Daoy (cell line): ENCODE measurements at places on chromosomes 1 and 21. TPM values are rescaled to one million over a fixed set of nuclear protein-coding genes. Genes with fewer than 3 reads are reported as not detected.

The CR1L gene
- total RNA-seq = 0.21 and 0.69 TPM in 2 replicates

The LRRC53 gene
- not detected in 2 replicates for total RNA-seq

The CD1C gene
- total RNA-seq = not detected in 2 replicates

GRCh38 chr21:25441835-25442234 is 165.4 kb downstream of the MRPL39 start:
- no peak for DNase-seq

- no peak for DNase-seq
Measured at GRCh38 chr21:14968029-14968428, 96.8 kb downstream of the NRIP1 start.

DNA sequence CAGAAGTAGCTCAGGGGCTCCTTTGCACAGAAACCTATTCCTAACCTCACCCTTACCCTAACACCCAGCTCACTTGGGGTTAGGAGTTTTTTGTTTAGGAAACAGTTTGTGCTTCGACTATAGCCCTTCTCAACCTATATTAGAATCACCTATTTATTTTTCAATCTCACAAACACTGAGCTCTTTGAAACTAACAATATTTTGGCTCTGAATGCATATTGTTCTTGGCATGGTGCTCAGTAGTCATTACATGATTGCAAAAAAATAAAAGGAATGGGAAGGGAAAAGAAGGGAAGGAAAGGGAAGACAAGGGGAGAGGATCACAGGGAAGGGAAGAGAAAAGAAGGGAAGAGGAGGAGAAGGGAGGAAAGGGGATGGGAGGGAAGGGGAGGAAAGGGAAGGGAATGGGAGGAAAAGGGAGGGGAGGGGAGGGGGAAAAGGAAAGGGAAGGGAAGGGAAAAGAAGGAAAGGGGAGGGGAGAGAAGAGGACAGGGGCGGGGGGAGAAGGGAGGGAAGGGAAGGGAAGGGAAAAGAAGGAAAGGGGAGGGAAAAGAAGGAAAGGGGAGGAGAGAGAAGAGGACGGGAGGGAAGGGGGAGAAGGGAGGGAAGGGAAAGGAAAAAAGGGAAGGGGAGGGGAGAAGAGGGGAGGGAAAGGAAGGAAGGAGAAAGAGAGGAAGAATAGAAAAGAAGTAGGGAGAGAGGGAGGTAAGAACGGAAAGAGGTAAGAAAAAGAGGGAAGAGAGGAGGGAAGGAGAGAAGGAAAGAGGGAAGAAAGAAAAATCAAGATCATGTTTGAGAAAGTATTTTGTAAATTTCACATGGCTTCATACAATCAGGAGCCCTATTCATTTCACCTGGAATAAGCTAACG is 484.1 kb upstream of the NFIA start:
- no peak for DNase-seq

- DNase-seq = no peak
Measured at GRCh38 chr21:33419538-33420123, 16.4 kb downstream of the IFNGR2 start.

GRCh38 chr1:167518331-167518700 is at the start of gene CD247:
Gene CD247, minus strand, starts transcription at chr1:167518529. Its CDS starts 64 bp downstream, at chr1:167518465.
- DNase-seq = no peak

- no peak for DNase-seq
Measured at GRCh38 chr21:32424674-32425073, 12.2 kb downstream of the EVA1C start.

DNA sequence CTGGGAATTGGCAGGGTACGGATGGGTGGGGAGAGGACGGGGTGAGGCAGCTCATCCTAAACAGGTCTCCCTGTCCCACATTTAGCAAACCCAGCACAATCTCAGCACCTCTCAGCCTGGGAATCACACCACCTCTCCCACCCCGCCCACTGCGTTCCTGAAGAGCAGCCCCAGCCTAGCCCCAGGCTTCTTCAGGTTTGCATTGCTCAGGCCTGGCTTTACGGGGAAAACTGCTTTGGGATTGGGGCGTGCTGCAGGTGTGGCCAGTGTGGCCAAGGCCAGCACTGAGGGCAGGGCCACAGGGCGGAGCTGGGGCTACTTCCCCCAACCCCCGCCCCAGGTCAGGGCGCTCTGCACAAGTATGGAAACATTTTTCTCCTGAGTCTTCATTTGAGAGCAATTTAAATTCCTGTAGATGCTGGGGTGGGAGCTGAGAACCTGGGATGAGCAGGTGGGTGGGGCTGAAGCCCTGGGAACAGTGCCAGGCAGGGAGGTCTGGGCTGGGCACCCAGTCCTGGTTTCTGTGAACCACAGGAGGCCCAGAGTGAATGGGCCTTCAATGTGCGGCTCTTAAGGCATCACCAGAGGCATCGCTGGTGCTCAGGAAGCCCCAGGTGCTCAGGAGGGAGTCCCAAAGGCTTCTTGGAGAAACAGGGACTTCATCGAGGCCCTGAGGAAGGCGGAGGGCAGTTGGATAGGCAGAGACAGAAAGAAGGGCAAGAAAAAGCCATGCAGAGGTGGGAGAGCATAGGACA is 24.1 kb downstream of the TNNT2 start:
- no peak for DNase-seq

DNA sequence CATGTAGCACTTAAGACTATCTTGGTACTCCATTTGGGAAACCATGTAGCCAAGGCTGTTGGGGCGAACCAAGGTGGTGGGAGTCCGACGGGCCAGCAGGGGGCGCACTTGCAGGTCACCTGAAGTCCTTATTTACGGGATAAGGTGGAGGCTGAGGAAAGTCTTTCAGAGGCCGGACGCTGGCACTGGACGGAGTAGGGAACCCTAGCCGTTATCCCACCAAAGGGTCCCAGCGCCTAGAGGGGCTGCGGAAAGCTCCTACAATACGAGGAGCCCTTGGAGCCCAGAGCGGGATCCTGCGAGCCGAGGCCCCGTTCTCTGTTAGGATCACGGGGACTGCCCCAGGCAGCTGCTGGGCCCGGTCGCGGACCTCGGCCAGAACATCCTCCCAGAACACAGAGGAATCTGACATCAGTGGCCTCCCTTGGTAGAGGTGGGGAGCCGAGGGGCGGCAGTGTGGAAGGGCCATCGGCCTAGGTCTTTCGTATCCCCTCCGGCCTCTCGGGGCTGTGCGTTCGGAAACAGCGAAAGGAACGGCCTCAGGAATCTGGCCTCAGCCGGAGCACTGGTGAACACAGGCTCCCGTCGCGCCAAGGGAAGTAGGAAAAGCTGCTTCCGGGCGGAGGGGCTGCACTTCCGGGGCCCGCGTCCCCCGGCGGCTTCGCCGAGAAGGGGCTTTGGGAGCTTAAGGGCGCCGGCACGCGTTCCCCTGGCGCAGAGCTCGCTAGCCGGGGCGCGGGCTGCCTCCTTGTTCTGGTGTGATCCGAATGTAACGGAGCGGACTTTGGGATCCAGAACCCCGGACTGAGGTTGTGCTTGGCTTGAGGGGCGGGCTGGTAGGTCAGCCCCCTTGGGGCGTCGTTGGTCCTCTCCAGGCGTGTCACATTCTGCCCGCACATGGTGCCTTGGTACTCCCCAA is 29.9 kb upstream of the RPTN start:
- DNase-seq = peak; percentile 86

GRCh38 chr21:36235058-36235582 is 78.5 kb downstream of the DOP1B start:
- DNase-seq = no peak

- no peak for DNase-seq
Measured at GRCh38 chr21:41359286-41359685, 2.5 kb upstream of the MX2 start.

- no peak for DNase-seq
Measured at GRCh38 chr1:209354840-209355165, 228.7 kb upstream of the CAMK1G start.

GRCh38 chr1:54465351-54465811 is 59.2 kb upstream of the SSBP3 start:
- DNase-seq = no peak

DNA sequence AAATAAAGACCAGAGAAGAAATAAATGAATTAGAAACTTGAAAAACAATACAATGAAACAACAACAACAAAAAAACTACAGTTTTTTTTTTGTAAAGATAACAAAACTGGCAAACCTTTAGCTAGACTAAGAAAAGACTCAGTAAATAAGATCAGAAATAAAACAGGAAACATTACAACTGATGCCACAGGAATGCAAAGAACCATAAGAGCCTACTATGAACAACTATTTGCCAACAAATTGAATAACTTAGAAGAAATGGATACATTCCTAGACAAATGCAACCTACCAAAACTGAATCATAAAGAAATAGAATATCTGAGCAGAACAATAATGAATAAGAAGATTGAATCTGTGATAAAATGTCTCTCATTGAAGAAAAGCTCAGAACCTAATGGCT is 742.0 kb downstream of the ADGRL2 start:
- no peak for DNase-seq

GRCh38 chr1:224082146-224082545 is 31.8 kb upstream of the FBXO28 start:
- peak; percentile 16 for DNase-seq

GRCh38 chr1:110605901-110606656 is at the start of gene KCNA2:
Gene KCNA2, minus strand, starts transcription at chr1:110606358. Its CDS starts 1,576 bp downstream, at chr1:110604782.
- peak; percentile 63 for DNase-seq

DNA sequence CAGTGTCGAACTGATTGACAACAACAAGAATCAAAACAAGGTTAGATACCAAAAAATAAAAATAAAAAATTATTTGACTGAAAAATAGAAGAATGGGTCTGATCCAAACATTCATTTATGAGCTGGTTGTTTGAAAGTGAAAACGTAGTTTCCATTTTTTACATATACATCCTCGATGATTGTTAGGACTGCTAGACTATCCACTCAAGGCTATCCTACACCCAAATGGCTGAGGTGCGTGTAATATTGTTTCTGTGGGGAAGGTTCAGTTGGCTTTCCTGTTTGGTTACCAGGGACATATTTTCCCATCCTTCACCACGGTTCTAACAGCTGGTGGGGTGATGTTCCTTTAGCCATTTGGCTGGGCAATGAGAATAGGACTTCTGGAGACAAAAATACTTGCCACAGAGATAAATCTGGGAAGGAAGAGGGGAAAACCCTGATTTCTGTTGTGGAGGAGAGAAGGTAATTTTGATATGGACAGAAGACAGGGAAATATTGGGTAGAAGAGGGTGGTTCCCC is 66.3 kb downstream of the MAP3K7CL start:
- DNase-seq = no peak

GRCh38 chr1:167463875-167464575 is 54.3 kb downstream of the CD247 start:
- no peak for DNase-seq

DNA sequence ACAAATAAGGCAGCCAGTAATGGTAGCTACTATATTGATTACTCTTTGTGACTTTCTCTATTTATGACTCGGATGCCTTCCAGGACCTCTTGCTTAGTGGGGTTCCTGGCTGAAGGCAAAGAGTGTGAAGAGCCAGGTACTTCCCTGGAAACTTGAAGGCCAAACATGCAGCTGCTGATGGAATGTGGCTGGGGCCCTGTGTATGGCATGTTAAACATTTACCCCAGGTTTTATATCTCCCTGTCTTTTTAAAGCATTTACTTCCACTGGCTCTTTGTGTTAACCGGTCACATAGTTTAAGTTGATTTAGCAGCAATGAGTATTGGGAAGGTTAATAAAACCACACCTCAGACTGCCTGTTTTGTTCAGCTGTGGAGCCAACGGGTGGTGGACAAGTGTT is 45.7 kb upstream of the PAXBP1 start:
- DNase-seq = no peak

- no peak for DNase-seq
Measured at GRCh38 chr1:245701631-245702030, 546.8 kb downstream of the KIF26B start.

GRCh38 chr1:243642936-243643335 is 207.1 kb downstream of the AKT3 start:
- peak; percentile 33 for DNase-seq

DNA sequence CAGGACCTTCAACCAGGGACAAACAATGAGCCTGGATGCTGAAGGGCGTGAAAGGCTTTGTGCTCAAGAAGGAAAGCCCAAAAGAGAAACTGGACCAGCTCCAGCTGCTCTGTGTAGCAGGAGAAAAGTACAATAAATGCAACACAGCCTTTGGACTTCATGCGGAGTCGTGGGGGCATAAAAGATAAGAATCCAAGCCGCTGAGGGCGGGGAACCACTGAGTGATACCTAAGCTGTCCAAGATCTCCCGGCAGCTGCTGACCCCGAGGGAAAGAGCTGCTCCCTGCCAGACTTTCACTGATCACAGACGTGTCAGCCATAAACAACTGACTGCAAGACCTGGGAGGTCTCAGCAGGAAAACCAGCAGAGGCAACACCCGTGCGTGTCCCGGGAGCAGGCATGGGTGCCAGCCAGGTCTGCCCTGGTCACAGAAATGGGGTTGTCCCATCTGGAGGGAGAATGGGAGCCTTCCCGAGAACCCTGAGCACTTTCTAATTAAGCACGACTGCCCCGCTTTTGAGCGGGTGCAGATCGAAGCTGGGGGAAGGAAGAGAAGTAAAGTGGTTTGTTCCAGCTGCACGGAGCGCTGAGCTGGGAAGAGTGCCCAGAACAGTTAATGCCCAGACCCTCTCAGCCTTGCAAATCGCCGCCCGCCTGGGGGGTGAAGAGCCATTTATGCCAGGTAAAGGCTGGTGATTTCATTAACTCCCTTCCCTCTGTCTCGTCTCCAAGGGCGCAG is 68.3 kb upstream of the TARDBP start:
- DNase-seq = peak; percentile 33

- peak; percentile 17 for DNase-seq
Measured at GRCh38 chr21:26093122-26093521, 77.4 kb downstream of the APP start.

DNA sequence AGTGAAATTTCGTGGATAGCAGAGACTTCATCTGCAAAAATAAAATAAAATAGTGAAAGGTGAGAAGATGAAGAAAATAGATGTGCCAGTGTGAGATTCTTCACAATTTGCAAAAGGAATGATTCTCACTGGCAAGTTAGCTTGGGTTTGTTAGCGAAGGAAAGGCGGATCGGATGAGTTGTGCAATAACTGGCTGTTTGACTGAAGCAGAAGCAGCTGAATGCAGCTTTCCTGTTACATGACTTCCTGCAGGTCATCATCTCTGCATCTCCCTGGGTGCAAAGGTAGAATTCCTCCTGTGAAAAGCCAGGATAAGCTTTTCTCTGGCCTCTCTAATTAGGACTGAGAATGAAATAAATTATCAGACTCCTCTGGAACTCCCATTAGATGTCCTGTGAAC is 263.1 kb upstream of the CHRM3 start:
- no peak for DNase-seq

- no peak for DNase-seq
Measured at GRCh38 chr1:17263936-17264335, 15.0 kb downstream of the PADI3 start.
